Mucosa of descending colon (tissue), 3 donors: ENCODE measurements at places on chromosomes 7 and 10.

DNA sequence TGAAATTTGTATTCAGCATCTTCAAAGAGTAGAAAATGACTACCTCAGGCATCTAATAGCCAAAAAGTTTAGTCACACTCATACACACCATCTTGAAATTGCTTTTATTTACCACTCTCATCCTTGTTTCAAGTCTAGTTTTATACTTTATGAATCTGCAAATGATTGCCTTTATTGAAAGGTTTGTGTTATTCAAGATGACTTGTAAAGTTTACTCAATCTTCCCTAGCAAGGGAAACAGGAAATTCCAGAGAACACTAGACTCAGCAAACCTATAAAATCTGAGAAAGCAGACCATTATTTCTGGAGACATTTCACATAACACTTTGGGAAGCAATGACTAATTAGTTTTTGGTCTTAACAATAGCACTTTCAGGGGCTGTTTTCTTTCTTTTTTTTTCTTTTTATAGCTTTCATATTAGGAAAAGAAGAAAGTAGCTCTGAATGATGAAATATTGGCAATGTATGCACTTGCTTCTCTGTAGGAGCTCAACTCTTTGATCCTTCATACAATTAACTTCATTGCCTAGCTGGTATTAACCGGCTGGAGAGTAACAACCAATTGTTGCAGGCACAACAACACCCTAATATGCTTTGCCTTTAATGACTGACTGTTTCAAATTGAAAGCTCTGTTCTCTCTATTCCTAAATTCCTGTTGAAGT lies 68.9 kb upstream of the HDAC9 start:
- no peak for DNase-seq

DNA sequence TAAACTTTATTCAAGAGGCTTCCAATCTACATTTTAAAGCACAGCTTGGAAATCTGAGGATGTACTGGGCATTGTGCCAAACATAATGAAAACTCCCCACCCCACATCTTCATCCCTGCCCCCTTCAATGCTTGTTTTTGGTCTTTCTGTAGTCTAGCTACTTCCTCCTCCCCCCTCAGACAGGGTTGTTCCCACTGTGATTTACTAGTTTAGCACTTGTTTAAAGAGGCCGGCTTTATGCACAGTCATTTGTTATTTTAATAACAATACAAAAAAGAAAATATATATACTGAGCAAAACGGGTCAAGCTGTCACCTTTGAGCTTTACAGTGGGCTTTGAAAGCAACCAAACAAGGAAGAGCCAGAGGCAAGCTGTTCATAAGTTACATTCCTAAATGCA lies 132.6 kb downstream of the CHRM2 start:
- no peak for DNase-seq

DNA sequence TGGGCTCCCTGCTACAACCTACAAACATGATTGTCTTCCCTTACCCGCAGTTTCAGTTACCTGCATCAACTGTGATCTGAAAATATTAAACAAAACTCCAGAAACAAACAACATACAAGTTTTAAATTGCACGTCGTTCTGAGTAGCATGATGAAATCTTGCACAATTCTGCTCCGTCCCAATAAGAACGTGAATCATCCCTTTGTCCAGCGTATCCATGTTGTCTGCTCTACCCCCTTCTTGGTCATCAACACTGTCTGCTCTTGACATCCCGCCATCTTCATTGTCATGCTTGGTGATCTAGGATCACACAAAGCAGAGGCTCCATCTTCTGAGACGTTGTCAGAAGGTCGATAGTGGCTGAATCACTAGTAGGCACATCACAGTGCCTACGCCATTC lies 53.9 kb downstream of the ACADSB start:
- DNase-seq: no peak

GRCh38 chr7:145431834-145432233 lies 596.0 kb upstream of the TPK1 start:
- no peak for DNase-seq

DNA sequence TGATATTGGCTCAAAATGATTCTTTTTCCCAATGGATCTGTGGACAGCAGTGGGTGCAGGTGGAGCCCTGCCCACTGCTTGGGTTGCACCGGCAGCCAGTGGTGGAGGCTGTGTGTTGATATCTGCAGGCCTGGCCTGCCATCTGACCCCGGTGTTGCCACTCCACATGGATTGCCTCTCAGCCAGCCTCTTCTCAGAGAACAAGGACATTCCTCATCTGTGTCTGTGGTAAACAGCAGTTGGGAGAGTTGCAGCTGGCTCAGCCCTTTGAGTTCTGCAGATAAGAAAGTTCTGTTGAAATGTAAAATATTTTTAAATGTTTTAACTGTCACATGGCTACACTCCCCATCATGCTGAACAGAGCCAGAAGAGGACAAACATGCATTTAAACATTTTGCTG lies 374.9 kb upstream of the CELF2 start:
- no peak for DNase-seq

DNA sequence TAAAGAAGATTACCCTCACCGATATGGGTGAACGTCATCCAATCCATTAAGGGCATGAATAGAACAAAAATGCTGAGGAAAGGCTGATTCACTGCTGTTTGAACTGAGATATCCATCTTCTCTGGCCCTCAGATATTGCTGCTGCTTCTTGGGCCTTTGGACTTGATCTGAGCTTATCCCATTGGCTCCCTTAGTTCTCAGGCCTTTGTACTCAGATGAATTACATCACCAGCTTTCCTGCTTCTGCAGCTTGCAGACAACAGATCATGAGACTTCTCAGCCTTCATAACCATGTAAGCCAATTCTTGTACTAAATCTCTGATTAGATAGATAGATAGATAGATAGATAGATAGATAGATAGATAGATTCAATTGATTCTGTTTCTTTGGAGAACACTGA lies 40.2 kb downstream of the CYCS start:
- DNase-seq: no peak

DNA sequence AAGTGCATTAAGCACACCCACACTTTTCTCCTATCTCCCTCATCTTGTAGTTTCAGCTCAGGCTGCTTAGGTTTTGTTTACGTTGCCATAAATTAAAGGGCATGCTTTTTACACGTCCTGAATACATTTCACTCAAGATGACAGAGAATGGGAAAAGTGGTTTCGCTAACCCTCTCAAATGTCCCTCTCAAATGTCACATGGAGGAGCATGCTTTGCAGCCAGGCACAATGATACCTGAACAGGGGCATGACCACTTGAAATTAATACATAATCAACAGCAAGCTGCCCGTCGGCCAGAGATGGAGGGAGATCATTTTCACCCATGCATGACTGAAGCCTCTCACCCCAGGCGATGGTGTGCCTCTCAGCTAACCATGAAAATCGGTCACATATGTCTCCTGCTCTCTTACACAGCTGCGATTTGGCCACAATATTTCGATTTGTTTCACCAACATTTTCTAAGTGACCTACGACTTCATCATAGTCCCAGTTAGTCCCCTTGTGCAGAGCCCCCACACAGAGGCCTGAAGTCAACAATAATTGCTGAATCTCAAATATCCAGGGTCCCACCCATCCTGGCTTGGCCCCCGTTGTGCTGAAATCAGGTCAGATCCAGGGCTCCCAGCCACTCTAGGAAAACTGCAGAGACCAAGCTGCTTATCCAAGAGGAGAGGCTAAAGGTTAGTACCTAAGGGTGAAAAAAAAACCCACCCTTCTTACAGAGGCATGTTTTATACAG lies 373.9 kb upstream of the NFE2L3 start:
- no peak for DNase-seq

DNA sequence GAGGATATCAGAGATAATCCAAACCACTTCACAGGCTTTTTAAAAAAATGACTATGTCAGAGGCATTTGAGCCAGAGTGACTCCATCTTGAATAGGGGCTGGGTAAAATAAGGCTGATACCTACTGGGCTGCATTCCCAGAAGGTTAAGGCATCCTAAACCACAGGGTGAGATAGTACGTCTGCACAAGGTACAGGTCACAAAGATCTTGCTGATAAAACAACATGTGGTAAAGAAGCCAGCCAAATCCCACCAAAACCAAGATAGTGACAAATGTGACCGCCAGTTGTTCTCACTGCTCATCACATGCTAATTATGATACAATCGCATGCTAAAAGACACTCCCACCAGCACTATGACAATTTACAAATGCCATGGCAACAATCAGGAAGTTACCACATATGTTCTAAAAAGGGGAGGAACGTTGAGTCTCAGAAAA lies 177.5 kb downstream of the RAPGEF5 start:
- DNase-seq: no peak

GRCh38 chr10:49784681-49785080 lies 22.6 kb upstream of the OGDHL start:
- DNase-seq: no peak
